Fibroblast of skin of left quadriceps (primary cell): ENCODE measurements at places on chromosomes 12 and 14.

DNA sequence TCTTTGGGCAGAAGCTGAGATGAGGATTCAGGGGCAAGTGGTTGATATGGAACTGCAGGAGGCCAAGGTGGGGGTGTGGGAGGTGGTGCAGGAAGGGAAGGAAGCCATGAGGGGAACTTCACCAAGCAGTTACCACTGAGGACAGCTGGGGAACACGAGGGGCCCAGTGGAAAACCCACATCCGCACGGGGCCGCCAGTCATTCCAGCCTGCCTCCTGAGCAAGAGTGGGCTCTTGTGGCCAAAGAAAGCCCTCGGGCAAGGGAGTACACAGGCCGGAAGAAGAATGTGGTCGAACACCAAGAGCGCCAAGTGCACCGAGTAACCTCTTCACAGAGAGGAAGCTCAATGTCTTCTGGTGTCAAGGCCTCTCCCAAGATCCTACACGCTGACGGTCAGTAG lies 252.2 kb upstream of the FOXN3 start:
- DNase-seq = no peak

GRCh38 chr14:23183479-23183878 lies at the start of gene SLC7A8:
Gene SLC7A8, minus strand, starts transcription at chr14:23183660. Its CDS starts 746 bp downstream, at chr14:23182914.
- DNase-seq = no peak

- DNase-seq = peak; percentile 31
Measured at GRCh38 chr12:42474391-42474790, 115.2 kb downstream of the PRICKLE1 start.

DNA sequence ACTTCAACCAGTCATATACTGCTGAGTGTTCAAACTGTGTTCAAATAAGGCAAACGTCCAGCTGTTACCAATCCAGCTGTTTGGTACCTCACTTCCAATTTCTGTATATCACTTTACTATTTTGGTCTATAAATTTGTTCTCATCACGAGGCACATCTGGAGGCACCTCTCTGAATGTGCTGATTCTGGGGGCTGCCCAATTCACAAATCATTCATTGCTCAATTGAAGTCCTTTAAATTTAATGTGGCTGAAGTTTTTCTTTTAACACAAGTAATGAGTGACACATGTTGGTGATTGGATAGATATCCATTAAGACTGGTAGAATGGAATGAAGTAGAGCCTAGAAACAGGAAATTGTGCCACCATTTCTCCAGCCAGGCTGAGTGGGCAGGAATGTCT lies 617.0 kb upstream of the TMEM132C start:
- no peak for DNase-seq

GRCh38 chr14:32426586-32427388 lies 97.7 kb downstream of the AKAP6 start:
- DNase-seq = no peak

DNA sequence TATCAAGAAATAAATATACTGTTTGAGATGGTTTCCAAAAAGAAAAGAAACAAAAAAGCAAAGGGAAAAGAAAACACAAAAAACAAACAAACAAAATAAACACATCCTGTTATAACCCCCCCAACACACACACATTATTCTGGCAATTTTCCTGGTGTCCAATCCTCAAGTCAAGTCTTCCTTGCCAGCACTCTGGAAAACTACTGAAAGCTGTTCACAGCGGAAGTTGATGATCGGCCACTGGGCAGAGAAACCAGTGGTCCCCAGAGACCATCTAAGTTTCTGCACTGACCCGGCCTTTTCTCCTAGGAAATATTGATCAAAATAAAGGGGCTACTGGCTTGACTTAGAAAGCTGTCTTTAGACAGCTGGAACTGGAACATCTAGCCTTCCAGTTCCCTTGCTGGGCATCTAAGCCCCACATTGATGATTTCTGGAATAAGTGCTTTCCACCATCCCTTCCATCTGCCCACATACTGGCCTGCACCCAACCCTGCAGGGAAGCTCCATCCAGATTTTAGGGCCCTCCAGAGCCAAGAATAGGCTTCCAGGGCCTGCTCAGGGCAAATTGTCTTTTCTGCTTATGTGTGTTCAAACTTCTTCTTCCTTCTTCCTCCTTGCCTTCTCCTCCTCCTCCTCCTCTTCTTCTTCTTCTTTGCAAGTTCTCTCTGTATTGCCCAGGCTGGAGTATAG lies 11.6 kb upstream of the PPP1CC start:
- no peak for DNase-seq

DNA sequence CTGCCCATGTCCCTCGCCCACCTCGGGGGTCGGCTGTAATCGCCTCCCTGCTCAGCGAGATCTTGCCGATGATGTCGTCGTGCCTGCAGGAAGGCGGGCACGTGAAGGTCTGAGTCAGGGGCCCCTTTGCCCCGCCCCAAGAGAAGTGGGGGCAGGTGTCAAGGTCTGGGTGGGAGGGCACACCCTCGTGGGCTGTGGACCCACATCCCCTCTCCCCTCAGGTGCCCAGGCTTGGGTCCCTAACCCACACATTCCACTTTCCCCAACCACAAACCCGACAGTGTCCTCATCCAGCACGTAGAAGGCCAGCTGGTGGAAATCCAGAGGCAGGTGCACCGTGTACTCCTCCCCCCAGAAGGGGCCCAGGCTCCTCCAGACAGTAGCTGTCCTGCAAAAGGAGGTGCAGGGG lies 7.8 kb downstream of the RASAL1 start:
- DNase-seq = no peak
